Cardiac muscle cell (in vitro differentiated cells and primary cell): ENCODE measurements at places on chromosomes 3 and 15. TPM values are rescaled to one million over a fixed set of nuclear protein-coding genes. Genes with fewer than 3 reads are reported as not detected.

Gene STARD9
- total RNA-seq, result 2.3 and 5.5 TPM in 2 replicates

Gene OSTN
- 0.06 TPM in 1 of 2 replicates, not detected in the other for total RNA-seq

Gene PRSS50
- total RNA-seq, result 3.2 and 4.1 TPM in 2 replicates

Gene CHST2
- total RNA-seq, result 12.0 and 23.2 TPM in 2 replicates

Gene CTXN2
- not detected in 2 replicates for total RNA-seq

Gene PTH1R
- 101 and 121 TPM in 2 replicates for total RNA-seq

Gene PLA2G4E
- 0.06 TPM in 1 of 2 replicates, not detected in the other for total RNA-seq

Gene TP63
- total RNA-seq, result not detected in 2 replicates

Gene TMPRSS7
- total RNA-seq, result not detected in 2 replicates

Gene GOLGA8S
- 0.04 TPM in 1 of 2 replicates, not detected in the other for total RNA-seq

Gene SPINK8
- not detected in 2 replicates for total RNA-seq

Gene TEX9
- 7.4 and 9.2 TPM in 2 replicates for total RNA-seq

Gene TMCO5A
- not detected in 2 replicates for total RNA-seq

Gene DUOXA2
- not detected in 2 replicates for total RNA-seq

Gene CCK
- 0.39 TPM in 1 of 2 replicates, not detected in the other for total RNA-seq

Gene IQGAP1
- total RNA-seq, result 14.2 and 14.6 TPM in 2 replicates

Gene KBTBD13
- total RNA-seq, result 3.3 and 5.0 TPM in 2 replicates

Gene MTMR10
- total RNA-seq, result 7.3 and 10.0 TPM in 2 replicates

Gene ALAS1
- total RNA-seq, result 68.7 and 80.2 TPM in 2 replicates

Gene LMAN1L
- not detected in 2 replicates for total RNA-seq

Gene TIPARP
- 71.4 and 115 TPM in 2 replicates for total RNA-seq

Gene ZPLD1
- 0.18 and 0.60 TPM in 2 replicates for total RNA-seq

Gene TMCC1
- 26.9 and 29.7 TPM in 2 replicates for total RNA-seq

Gene NCK1
- 22.6 and 30.3 TPM in 2 replicates for total RNA-seq

Gene SCAANT1
- not detected in 2 replicates for total RNA-seq

Gene HAUS2
- 19.1 and 26.9 TPM in 2 replicates for total RNA-seq

Gene FEM1B
- 45.2 and 59.7 TPM in 2 replicates for total RNA-seq

Gene THRB
- total RNA-seq, result 0.57 and 0.67 TPM in 2 replicates

Gene LRRC2
- 0.56 and 0.77 TPM in 2 replicates for total RNA-seq

Gene TKT
- total RNA-seq, result 112 and 119 TPM in 2 replicates

Gene HRG
- total RNA-seq, result not detected in 2 replicates

Gene CASR
- 0.04 and 0.06 TPM in 2 replicates for total RNA-seq

Gene CYP8B1
- not detected in 2 replicates for total RNA-seq

Gene SAMMSON
- total RNA-seq, result 0.06 TPM in 1 of 2 replicates, not detected in the other
